ENCODE measurements at places on chromosomes 5 and 9.
A peak's percentile ranks its signal among the peaks of the same experiment; 100 is the strongest.

GRCh38 chr5:135124128-135124527 lies 90.1 kb upstream of the PITX1 start:
- no peak for DNase-seq

- no peak for DNase-seq
Observed at GRCh38 chr9:81548911-81549310, 140.4 kb downstream of the TLE1 start.

DNA sequence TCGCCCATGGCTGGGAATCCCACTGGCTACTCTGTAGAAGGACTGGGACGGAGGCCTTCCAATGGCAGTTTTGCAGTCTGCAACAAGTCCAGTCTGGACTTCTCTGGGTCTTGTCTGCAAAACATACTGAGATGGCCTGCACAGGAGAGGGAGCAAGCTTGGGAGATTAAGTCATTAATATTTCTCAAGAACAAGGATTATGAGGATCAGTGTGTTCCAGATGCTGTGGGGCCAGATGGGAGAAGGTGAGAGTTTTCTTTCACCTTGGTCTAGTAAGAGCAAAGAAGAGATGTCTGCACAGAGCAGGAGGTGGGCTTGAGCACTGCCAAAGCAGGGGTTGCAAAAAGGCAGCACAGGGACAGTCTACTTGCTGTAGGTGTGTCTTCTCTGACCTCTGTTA lies at the start of gene PDE6A:
PDE6A (minus strand) TSS at position 128 of the 400 bp plus-strand sequence; CDS start at position 8, 120 bp downstream.
- DNase-seq = no peak

DNA sequence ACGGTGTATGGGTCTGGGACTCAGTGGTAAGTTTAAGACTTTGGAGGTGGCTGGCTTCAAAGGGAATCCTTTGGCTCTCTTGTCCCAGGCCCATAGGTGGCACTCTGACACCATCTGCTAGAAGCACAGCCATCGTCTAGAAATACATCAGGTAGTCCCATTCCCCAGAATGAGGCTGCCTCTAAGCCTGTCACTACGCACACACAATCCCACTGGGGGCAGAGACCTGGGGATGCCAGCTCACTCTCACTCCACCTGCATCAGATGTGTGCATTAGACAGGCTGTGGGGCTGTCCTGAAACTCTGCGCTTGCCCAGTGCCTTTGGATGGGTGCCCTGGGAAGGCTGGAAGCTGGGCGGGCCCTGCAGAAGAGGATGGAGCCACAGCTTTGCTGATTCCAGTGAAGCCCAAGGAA lies 127.5 kb upstream of the PANK3 start:
- peak; percentile 64 for DNase-seq

- DNase-seq = no peak
Observed at GRCh38 chr9:93130861-93131481, 3.1 kb downstream of the NINJ1 start.

DNA sequence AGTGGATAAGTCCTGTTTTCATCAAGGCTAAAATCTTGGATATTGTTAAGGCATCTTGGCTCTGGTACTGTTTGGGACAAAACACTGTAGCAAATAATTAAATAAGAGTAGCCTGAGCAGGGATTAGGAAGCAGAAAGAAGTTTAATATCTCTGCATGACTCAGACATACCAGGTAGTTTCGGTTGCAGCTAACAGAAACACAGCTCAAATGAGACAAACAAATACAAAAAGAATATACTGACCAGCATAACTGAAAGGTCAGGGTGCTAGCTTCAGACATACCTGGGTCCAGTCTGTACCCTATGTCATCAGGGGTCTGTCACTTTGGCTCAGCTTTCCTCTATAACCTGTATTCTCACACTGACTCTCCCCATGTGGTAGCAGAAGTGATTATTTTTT lies 156.4 kb upstream of the MAP3K1 start:
- DNase-seq = no peak

- no peak for DNase-seq
Observed at GRCh38 chr9:126932871-126933321, 18.3 kb downstream of the RALGPS1 start.

GRCh38 chr9:129624947-129625346 lies 1.0 kb upstream of the NTMT1 start:
- peak; percentile 69 for DNase-seq

DNA sequence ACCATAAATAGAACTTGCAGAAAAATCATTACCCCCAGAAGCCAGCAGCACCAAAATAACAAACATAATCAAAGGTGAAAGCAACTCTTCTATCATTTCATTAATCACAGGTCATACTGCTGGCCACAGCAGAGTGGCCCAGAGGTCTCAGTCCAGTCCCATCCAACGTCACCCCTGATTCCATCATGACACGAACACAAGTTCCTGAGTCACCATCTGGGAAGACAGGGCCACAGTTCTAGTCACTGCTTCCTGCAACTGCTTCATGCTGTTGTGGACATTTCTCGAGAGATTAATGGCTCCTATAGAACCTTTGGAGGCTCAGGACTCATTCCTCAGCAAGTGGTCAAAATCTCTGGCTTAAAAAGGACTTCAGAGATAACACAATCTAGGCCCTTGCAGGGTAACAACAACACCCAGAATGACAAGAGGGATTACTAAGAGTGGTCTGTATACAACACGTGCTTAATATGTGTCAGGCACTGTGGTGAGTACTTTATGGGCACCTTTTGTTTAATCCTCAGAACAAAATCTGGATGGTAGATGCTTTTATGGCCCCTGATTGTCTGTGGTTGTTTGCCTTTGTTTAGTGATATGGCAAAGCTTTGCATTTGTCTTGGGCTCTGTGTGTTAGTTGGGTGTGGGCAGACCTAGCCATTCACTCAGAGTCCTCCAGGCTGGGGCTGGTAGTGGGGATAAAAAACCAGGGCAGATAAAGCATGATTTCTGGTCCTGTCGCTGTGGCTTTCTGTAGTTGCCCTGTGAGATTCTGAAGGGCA lies 184.3 kb downstream of the DAB2IP start:
- no peak for DNase-seq

DNA sequence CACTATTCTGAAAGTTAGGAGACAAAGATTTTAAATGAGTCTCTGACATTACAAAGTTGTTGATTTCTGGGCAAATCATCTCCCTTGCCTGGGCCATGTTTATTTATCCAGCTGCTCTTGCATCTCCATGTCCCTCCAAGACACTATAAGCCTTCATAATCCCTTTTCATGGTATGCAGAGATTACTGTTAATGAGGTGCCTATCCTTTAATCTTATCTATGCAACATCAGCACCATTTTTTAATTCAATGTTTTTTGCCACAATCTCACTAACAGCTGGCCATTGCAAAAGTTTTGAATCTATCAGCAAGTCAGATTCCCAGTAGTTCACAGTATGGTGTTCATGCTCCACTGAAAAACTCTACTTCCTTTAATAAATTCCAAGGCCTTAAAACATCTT lies 108.5 kb upstream of the PTPRD start:
- DNase-seq = no peak

DNA sequence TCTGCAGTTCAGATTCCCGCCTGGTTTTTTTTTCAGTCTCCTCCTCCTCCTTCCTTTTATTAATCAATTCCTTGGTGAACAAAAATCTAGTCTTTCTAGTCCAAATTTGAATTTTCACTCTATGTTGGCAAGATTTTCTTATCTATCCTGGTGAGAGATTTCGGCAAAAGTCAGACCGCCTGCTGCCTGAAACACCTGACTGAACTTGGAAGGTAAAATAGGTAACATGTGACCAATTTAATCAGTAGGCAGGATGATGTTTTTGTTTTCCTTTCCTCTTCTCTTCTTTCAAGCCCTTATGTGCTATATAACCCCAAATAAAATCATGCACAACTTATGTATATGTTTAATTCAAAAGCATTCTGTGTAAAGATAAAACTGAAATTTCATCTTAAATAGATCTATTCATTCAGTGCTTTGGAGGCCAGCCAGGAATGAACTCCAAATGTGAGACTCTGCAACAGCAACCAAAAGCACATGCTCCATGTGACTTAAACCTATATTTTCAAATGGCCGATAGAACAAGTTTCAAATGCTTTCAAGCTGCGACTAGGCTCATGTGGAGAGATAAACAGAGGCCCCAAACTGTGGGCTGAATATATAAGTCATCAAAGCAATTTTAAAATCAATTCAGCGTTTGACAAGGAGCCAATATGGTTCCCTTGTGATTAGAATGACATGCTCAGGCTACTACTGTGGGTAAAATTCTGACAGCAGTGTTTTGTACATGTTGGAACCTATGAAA lies 100.4 kb upstream of the SEMA6A start:
- peak; percentile 9 for DNase-seq

- no peak for DNase-seq
Observed at GRCh38 chr5:146463446-146463845, 16.3 kb downstream of the TCERG1 start.

DNA sequence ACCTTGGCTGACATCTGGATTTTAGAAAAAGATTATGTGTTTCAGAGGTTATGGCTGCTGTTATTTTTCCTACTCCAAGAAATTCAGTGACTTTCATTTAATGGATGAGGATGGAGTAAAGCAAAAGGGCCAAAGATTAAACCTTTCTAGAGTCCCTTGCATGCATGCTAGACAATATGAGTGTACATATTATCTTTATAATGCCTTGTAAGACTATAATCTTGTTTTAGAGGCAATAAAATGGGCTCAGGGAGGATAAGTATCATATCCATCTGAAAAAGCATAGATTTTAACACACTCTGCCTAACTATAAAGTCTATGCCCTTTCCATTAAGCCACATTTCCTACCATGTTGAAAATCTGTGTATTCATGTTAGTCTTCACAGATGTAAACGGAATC lies 199.8 kb downstream of the EDIL3 start:
- DNase-seq = no peak

DNA sequence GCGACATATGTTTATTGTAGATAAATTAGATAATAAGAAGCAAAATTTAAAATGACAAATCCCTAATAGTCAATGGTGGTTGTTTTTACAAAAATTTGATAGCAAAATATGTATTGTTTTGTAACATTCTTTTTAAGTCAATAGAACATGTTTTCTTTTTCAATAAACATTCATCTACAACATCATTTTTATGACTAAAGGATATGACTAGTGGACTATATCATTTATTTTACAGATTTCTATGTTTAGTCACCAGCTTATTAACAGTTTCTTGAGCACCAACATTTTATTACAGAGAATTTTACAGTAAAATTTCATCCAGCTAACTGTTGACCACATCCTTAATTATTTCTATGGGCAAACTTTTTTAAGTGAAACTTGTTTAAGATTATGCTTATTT lies 114.7 kb upstream of the IL7R start:
- DNase-seq = no peak

DNA sequence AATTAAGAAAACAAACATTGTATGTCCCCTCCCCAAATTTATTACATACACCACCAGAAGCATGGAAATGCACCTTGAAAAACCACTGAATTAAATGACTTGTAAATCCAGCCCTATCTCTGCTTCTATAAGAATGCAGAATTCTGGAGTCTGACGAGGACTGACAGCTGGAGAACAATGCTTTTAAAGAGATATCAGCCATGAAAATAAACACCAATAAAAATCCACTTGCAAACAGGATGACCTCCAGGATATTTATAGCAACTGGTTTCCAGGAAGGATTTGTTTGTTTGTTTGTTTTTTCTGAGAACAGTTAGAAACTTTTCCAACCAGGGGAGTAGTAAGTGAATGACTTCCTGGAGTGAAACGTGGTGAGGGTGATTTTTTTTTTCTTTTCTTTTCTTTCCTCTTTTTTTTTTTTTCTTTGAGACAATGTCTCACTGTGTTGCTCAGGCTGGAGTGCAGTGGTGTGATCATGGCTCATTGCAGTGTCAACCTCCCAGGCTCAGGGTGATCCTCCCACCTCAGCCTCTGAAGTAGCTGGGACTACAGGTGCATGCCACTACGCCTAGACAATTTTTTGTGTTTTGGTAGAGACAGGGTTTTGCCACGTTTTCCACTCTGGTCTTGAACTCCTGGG lies 38.7 kb upstream of the SLC36A1 start:
- DNase-seq = no peak

GRCh38 chr5:38376404-38376803 lies 118.0 kb downstream of the EGFLAM start:
- DNase-seq = no peak

- DNase-seq = no peak
Observed at GRCh38 chr5:170166101-170166500, 60.4 kb downstream of the FOXI1 start.

GRCh38 chr5:40736103-40736875 lies 19.5 kb downstream of the TTC33 start:
- peak; percentile 82 for DNase-seq

DNA sequence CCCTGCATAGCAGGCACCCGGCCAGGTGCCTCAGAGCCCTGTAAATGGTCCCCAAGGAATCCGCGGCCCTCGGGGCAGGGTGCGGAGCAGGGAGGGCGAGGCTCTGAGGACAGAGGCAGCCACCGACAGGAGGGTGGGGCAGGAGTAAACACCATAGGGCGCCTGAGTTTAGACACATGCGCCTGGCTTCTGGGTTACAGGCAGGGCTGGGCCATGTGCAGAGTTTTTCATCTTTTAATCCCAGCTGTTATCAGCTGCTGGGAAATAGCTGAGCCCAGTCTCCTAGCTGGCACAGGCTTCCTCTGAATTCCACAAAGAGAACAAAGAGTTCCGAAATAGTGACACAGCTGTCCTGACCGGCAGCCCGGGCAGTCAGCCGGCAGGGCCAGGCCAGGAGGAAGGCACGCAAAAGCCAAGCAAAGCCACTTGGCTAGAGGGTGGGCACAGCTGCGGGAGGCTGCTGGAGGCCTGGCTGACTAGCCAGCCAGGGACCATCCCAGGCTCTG lies 98.9 kb upstream of the PHYKPL start:
- DNase-seq = no peak

GRCh38 chr5:9739135-9739534 lies 109.0 kb upstream of the TAS2R1 start:
- DNase-seq = no peak

DNA sequence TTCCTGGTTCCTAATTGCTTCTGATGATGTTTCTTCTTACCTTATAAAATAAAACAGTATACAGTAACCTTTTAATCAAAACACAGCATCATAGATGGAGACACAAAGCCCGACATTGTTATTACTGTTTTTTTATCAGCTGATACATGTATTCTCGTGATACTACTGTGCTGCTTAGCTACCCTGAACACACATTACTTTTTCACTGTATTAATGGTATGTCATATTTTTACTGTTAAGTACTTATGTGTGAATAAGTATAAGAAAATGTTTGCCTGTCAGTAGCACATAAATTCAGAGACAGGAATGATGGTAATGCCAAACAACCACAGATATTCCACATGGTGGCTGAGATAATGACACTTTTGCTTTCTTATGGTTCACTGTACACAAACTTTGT lies 68.7 kb downstream of the RAB24 start:
- no peak for DNase-seq

DNA sequence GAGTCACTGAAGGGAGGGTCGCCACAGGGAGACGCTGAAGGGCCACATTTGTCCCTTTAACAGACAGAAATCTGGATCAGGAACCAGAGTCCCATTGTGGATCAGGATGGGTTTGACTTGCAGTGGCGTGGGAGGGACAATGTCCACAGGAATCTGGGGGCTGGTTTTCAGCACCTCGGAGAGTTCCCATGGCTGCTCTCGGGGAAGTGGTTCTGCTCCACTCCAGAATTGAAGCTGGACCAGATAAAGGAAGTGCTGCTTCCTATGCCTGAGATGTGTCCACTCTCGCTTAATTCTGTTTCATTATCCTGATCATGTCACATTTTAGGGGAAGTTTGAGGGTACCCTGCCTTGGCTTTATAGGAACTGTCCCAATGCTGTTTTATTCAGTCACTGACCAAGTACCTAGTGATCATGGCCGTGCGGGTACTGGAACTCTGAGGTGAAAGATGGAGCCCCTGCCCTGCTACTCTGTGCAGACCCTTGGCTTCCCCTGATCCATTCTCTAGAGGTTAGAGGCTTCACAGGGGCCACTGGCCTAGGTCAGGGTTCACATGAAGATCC lies 28.7 kb downstream of the ENHO start:
- DNase-seq = peak; percentile 61

GRCh38 chr5:139124774-139125520 lies 73.2 kb downstream of the SIL1 start:
- no peak for DNase-seq
